ENCODE measurements at places on chromosomes 3 and 15.

- peak; percentile 57 for DNase-seq
Measured at GRCh38 chr3:24088782-24089181, 143.7 kb downstream of the NR1D2 start.

- DNase-seq = no peak
Measured at GRCh38 chr15:92005154-92005553, 151.6 kb downstream of the SLCO3A1 start.

DNA sequence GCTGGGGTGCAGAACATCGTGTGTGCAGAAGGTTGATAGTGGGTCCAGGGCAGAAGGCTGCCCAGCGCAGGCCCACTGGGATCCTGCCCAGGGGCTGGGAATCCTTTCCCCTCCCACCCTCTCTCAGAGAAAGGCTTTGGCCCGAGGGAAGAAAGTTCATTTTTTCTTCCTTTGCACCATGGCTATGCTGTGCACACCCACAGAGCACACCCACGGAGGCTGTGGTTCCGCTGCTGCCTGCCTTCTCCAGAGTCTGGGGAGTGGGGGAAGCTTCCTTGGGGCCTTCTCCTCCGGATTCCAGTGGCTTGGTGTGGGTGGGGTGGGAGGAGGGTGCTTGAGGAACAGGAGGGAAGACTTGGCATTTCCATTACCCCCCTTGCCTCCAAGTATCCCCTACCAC is 7.0 kb upstream of the PRKCD start:
- no peak for DNase-seq

DNA sequence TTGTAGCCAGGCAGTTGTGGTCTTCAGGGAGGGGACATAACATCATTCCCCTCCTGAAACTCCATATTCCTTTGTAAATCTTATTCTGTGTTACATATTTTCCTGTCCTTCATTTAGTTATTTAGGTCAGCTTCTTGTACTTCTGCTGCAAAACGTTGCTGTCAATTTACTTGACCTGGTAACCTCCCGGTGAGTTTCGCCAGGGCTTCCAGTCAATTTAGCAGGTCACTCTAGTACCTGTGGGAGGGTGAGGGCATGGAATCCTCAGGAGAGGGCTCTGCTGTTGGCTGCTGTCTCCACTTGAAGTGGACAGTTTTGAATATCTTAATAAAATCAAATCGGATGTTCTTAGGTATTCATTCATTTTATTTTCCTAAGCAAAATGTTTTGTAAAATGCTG is 29.6 kb downstream of the FNDC3B start:
- no peak for DNase-seq

DNA sequence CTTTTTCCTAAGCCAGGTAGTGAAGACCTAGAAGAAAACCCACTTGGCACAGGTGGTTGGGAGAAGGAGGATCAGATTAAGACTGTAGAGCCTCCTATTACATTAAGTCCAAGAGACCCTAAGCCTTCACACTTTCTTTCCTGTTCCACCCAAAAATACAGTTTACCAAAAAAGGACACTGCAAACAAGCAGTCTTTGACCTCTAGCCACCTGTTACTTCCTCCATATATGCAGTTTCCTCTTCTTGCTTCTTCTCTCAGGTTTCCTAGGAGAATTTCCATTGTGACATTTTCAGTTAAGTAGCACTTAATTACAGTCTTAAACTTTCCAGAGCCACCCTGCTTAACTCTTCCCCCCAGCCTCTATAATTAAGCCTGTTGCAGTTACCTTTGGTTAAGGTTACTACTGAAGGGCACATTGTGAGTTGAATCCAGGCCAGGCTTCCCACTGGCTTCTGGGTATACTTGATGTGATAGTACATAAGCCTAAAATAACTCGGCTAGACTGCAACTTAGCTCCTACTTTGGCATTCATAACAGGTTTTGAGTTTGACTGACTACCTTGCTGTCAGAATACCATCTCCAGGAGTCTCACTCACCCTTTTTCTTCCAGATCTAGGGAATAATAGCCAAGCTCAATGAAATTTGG is 114.2 kb upstream of the UMPS start:
- DNase-seq = no peak

- peak; percentile 77 for DNase-seq
Measured at GRCh38 chr3:149277331-149277813, 55.7 kb upstream of the CP start.
